NCI-H2107 (cell line): ENCODE measurements at places on chromosomes 1 and 21.

GRCh38 chr1:21436488-21437340 is 3.2 kb upstream of the NBPF3 start:
- DNase-seq, result no peak

GRCh38 chr1:7223334-7224080 is 438.3 kb downstream of the CAMTA1 start:
- DNase-seq, result no peak

DNA sequence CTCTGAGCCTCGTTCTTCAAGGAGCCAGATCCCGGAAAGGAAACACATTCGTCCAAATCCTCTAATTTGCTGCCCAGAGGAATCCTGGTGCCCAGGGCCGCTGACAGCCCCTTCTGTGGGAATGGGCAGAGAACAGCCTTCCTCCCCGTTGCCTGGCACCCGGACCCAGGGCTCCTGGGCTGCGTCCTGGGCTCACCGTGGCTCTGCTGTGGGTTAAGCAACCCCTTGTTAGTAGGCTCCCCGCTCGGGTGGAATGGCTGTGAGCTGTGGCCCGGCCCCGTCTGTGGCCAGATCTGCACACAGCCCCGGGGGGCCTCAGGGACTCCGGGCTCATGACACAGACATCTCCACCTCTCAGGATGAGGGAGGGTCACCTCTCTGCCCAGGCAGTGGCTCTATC is 122.9 kb upstream of the ARHGEF16 start:
- no peak for DNase-seq

DNA sequence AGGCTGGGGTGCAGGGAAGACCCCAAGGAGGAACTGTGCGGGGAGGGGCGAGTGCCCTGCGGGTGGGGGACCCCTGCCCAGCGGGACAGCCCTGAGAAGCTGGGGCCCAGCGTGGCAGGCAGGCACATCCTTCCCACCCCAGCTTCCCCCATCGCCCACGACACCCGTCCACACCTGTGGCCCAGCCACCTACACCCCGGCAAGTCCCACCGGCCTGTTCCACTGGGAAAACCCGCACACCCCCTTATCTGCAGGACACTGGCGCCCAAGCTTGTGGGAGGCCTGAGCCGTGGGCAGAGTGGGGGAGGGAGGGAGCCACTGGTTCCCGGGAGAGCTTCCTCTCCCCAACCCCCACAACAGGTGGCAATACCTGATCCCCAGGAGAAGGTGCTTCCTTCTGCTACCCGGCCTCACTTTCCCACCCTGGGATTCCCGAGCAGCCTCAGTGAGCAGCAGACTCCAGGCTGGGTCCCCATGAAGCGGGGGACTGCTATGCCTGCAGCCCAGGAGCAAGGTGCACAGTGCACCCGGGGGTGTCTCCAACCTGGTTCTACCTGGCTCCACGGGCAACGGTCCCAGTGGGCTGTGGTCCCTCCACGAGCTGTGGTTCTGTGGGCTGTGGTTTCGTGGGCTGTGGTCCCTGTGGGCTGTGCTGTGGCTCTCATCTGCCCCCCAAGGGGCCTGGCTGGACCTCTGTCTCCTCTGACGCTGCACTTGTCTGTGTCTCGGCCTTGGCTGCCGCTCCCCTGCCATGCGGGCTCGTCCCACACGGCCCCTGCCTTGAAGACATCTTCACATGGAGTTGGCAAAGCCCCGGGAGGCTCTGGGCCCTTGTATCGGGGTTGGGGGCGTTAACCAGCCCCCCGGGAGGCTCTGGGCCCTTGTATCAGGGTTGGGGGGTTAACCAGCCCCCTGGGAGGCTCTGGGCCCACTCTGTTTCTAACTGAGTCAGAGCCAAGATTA is 37.8 kb upstream of the POFUT2 start:
- no peak for DNase-seq

DNA sequence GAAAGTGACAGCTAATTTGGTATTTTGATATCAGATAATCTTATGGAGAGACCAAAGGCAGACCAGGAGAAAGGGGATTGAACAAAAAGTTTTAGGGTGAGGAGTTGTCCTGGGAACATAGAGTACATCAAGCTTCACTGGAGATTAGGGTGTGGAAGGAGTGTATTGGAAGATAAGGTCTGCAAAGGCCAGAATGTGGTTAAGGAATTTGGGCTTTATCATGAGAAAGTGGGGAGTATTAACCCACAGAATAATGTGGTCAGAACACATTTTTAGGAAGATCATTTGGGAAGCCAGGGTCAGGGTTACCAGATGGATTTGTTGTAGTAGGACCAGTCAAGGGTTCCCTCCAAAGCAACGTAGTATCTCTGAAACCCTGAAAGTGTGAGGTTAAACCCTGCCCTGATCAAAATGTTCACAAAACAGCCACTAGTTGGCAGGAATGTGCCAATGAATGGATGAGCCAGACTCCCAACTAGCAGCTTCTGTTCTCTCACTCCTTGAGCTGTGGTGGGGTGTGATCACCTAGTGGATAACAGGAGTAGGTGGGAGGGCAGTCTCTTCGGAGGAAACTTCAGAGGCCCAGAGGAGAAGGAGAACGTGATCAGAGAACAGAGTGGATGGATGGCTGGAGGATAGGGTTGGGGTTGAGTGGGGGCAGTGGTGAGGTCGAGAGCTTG is 35.8 kb downstream of the SLC2A1 start:
- peak; percentile 78 for DNase-seq

- DNase-seq, result no peak
Measured at GRCh38 chr1:10267319-10267718, 56.9 kb downstream of the KIF1B start.

DNA sequence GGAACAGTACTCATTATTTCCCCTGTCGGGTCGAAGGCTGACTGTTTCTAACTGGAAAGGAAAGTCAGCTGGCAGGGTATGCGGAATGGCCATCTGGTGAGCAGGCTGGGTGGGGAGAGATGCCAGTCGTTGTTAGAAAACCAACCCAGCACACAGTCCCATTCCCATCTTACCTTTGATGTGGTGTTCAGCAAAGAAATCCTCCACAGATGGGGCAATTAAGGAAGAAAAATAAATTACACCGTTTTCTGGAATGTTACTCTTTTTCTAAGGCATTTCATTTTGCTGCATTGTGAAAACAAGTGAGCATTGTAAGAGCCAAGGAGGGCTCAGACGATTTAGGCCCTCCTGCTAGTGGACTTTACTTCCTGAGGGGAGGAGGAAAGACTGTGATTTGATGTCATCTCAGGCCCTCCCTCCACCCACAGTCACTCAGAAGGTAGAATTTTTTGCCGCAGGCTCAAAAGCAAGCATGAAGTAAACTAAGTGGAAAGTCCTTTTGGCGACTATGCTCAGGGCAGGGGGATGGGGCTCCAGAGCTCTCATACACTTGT is at the start of gene SLC16A4:
Gene SLC16A4 (minus strand): TSS at position 335 of the 554 bp plus-strand sequence. CDS start 1,703 bp downstream, outside the sequence.
- DNase-seq, result no peak

GRCh38 chr1:51607681-51608095 is 9.2 kb upstream of the OSBPL9 start:
- no peak for DNase-seq

DNA sequence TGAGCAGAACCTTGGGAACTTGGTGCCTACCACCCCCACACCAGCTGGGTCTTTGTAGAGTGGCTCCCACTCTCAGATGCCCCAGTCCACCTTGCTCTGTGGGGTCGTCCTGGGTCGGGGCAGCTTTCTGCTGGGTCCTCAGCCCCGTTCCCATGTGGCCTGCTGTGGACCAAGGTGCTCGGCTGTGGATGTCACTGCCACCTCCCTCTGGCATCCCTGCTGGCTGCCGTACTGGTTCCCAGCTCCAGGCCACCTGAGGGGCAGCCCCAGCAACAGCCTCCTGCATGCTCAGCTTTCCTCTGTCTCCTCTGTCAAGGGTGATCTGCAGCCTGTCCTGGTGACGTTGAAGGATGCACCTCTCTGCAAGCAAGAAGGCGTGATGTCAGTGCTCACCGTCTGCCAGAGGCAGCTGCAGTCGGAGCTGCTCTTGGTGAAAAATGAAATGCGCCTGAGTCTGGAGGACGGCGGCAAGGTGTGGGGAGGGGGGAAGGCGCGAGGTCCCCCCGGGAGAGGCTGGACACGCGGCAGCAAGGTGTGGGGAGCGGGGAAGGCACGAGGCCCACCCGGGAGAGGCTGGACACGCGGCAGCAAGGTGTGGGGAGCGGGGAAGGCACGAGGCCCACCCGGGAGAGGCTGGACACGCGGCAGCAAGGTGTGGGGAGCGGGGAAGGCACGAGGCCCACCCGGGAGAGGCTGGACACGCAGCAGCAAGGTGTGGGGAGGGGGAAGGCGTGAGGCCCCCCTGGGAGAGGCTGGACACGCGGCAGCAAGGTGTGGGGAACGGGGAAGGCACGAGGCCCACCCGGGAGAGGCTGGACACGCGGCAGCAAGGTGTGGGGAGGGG is 45.9 kb upstream of the DIP2A start:
- no peak for DNase-seq

- DNase-seq, result no peak
Measured at GRCh38 chr1:54838565-54839180, 37.5 kb upstream of the TTC22 start.

GRCh38 chr1:240613356-240614142 is 1.6 kb upstream of the GREM2 start:
- DNase-seq, result no peak
